NCI-H748 treated with DMSO at 0.1 percent for 48 hours (cell line): ENCODE measurements at places on chromosomes 3 and 15.

- DNase-seq, result no peak
Measured at GRCh38 chr15:62900071-62900802, 142.3 kb upstream of the TPM1 start.

- no peak for DNase-seq
Measured at GRCh38 chr15:94744080-94744793, 512.9 kb downstream of the MCTP2 start.

DNA sequence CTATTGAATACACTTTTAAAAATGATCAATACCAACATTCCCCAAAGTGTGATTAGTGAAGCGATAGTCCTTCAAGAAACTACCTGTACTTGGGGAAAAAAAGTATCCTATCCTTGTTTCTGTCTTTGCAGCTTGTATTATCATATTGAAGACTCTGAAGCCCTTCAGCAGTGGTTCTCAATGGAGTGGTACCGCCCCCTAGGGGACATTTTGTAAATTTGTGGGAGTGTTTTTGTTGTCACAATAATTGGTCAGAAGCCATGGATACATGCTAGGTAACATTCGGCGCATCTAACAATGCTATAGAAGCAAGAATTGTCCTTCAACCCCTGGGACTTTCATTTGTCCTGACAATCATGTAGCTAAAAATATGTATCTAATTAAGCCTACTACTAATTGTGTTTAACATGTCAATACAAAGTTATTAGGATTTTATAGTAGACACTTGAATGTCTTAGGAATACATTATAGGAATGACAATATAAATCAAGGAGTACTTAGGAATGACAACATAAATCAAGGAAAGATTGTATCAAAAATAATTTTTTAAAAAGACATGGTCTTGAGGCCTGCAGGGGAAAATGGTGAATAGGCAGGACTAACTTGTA is 53.7 kb downstream of the NMD3 start:
- peak; percentile 65 for DNase-seq

DNA sequence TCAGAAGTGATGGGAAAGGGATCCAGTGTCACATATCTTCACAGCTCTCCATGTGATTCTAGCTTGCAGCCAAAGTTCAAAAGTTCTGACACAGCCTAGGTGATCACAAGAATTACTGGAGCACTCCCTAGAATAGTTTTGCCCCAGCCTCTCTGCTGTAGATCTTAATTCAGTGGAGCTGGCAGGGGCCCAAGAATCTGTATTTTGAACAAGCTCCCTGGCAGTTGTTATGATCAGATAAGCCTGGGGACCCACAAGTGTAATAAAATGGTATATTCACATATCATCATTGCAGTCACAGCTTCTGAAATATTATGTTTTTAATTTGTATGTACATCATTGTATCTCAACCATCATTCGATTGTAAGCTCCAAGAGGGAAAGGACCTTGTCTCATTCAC is 62.3 kb downstream of the NOX5 start:
- no peak for DNase-seq

- no peak for DNase-seq
Measured at GRCh38 chr15:58247855-58248842, 110.0 kb downstream of the AQP9 start.

GRCh38 chr3:57221883-57222282 is 5.6 kb upstream of the APPL1 start:
- DNase-seq, result no peak

DNA sequence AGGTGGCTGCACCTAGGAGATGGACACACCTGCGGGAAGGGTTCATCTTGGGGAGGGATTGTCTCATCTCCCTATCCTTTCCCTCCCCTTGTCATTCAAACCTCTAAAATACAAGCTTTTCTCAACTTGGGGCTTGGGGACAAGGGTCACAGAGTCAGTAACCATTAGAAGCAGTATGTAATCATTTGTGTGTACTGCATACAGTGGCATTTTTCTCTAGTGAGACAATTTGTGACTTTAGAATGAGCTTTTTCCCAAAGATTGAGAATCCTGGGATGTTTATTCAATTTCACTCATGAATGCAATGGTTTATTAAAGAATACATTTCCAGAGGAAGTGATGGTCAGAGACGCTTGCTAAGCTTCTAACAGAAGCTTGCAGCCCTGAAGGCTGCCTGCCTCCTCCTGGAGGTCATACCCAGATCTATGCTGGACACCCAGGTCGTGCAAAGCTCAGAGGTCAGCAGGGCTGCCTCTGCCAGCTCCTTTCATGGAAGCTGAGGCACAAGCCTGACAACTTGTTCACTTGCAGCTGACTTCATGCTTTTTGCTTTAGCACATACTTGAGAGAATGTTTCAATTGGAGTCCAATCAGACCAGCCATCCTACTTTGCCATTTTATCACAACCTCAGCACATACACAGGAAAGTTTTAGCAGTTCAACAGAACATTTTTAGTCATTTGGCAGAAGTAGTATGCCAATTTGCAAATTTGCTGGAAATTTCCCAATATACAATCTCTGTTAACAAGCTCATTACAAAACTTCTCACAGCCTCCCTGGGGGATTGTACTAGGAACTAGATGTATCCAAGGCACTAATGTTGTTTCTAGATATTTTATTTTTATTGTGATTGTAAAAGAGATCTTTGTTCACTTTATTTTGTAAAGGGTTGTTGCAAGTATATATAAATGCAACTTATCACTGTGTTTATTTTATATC is 25.6 kb upstream of the ALDH1L1 start:
- no peak for DNase-seq

GRCh38 chr3:89867286-89867685 is 759.9 kb downstream of the EPHA3 start:
- DNase-seq, result no peak

DNA sequence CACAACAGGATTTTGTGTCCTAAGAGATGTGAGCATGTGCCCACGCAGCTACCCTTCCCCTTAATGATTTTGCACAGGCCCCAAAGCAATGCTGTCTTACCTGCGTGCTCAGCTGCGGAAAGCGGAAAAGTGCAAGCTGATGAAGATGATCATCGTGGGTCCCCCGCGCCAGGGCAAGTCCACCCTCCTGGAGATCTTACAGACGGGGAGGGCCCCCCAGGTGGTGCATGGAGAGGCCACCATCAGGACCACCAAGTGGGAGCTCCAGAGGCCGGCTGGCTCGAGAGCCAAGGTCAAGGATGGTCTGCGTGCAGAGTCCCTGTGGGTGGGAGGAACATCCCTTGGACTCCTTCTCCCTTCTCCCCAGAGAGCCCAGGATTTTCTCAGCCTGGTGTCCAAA is 103.1 kb downstream of the LRRK1 start:
- DNase-seq, result no peak

GRCh38 chr15:45521596-45522327 is 793 bp downstream of the SLC30A4 start:
- DNase-seq, result no peak

DNA sequence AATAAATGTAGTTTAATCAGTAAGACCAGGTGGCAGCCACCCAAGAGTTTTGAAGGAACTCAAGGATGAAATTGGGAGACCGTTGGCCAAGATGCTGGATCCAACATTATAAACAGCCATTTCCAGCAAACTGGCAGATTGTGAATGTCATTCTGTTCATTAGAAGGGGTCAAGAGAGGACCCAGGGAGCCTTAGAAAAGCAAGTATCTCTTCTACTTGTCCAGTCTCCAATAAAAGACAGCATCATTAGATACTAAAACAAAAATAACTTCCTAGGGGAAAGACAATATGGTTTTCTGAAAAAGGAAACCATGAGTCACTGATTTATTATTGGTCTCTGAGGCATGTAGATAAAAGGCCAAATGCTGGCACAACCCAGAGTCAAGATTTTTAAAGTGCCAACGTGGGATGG is 67.9 kb downstream of the GADL1 start:
- no peak for DNase-seq

DNA sequence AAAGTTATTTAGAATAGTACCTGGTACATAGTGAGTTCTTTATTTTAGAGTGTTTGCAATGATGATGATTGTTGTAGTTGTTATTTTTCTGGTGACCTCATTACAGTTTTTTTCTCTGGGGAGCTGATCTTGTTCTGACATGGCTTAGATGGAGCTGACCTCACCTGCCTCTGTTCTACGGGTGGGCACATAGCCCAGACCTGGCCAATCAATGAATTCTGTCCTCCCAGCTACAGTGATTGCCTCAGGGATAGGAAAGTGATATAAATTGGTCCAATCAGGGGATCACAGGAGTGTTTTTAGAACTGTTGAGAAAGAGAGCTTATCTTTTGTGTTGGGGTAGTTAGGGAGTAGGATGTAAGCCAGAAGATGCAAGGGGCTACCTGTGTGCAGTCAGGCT is 3.2 kb upstream of the NANOGP8 start:
- DNase-seq, result no peak

DNA sequence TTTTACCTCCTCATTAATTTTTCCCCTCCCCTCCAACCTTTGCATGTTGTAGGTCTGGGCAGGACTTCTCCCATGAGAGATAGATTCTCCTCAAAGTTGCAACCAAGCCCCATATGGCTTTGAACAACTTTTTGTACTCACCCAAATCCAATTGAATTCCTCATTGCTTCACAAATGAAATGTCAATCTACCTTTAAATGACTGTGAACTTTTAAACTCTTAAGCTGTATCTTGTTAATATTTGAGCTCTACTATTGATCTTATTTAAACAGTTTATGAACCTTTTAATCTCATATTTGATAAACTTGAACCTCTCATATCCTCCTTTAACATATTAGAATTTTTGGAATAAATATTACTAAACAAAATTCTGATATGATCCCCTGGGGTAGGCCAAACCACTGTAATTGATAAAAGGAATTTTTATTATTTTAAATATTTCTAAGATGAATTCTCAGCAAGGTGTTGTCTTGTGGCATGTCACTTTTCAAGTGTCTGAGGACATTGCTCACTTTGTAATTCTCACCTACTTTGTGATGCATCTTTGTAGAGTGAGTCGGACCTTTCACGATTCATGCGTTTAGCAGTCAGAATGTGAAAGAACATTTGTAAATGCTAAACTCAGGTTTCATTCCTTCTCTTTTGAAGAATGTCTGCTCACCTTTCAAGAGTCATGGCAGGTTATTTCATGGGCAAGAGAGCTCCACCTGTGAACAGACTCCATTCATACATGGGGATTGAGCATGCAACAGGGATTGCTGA is 23.4 kb upstream of the GREM1 start:
- DNase-seq, result no peak

DNA sequence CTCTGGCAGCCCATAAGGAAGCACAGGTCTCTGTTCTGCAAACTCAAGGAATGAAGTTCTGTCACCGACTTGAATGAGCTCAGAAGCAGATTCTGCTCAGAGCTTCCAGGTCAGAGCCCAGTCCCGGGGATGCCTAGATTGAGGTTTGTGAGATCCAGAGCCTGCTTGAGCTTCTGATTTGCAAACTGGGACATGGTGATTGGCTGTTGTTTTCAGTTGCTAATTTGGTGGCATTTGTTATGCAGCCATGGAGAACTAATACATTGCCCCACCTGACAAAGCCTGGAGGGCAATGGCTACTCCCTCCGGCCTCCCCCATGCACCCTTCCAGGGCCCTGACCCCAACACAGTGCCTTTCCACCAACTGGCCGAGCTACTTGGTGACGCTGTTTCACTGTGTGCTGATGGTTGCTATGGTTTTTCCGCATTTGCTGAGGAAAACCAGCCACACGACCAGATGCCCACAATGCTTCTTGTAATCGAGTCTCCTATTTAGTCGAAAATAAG is 379.5 kb upstream of the ATP10A start:
- DNase-seq, result no peak

- no peak for DNase-seq
Measured at GRCh38 chr3:194749631-194750490, 64.2 kb downstream of the FAM43A start.

GRCh38 chr3:32224016-32224516 is 14.4 kb upstream of the CMTM8 start:
- DNase-seq, result no peak

DNA sequence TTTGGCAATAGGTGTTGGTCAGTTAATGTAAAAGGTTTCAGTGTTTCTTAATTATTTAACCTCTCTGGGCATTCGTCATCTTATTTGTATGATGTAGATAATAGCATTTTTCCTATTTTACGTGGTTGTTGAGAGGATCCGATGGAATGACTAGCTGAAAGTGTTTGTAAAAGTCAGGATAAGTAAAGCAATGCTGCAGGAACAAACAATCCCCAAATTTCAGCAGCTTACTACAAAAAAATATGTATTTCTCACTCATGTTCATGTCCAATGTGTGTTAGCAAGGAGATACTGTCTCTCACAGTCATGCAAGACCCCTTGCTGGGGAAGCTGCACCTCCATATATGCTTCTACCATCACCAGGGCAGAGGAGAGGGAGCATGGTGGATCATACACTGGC is 38.7 kb downstream of the CEMIP start:
- DNase-seq, result no peak

- DNase-seq, result peak; percentile 37
Measured at GRCh38 chr3:171566803-171567422, 106.7 kb upstream of the TNIK start.

GRCh38 chr15:25863111-25863967 is at the start of gene ATP10A:
Gene ATP10A (minus strand): TSS chr15:25863327. CDS start chr15:25863096, 231 bp downstream.
- DNase-seq, result no peak

DNA sequence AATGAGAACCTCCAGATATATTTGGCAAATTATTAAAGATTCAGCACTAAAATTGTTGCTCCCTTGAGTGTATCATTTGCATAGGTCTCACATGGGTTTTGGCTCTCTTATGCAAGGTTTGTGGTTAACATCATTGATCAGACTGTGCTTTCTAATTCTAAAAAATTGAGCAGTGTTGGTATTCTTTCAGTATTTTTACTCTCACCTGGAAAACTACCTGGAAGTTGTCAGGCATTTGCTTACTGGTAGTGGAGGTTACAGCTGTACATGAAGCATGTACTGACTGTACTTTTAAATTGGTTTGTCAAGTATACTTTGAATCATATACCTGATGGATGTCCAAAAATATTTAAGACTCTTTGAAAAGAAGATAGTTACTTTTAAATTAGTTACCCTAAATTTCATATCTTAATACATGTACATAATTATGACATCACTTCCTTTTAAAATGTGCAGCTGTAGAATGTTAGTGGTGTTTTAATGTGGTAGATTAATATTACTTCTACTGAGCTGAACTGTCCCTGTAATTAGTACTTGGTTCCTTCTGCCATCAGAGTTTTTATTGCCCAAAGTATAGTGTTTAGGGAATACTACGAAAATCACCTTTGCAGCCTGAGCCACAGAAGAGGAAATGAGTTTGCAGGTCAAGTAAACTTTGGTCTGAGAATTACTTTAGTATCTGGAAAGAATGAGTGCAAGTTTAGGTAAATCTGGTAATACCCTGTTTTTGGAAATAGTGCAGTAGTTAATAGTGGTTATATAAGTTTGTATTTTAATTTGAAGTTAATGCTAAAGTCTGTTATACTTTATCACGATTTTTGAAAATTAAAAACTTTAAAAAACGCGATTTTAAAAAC is 2.8 kb downstream of the CHD2 start:
- DNase-seq, result no peak
